Fibroblast of skin of left biceps (primary cell): ENCODE measurements at places on chromosomes 3 and 15.

DNA sequence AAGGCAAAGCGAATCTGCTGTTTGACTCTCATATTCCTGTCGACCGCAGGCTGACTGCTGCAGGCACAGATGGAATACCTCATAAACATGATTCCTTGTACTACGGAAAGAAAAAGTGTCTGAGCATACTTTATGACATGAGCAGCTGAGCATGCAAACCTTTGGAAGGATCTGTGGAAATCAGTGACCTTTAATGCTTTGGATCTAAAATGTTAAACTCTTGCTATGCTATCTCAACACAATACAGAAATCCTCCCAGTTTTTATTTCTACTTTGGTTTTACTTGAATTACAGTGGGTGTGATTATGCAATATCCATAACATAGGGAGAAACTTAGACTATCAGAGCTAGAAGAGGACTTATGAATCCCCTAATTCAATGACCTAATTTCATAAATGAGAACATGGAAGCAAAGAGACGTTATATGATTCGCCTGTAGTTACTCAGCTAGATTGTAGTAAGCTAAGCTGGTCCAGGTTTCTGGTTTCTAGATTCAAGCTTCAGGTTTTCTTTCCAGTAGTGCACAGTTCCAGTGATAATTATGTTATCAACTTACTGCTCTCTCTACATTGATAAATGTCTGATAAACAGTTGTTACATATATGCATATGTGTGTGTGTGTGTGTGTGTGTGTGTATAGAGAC lies 127.6 kb upstream of the GBE1 start:
- DNase-seq, result no peak

GRCh38 chr15:38349251-38349650 lies 96.6 kb downstream of the SPRED1 start:
- no peak for DNase-seq

DNA sequence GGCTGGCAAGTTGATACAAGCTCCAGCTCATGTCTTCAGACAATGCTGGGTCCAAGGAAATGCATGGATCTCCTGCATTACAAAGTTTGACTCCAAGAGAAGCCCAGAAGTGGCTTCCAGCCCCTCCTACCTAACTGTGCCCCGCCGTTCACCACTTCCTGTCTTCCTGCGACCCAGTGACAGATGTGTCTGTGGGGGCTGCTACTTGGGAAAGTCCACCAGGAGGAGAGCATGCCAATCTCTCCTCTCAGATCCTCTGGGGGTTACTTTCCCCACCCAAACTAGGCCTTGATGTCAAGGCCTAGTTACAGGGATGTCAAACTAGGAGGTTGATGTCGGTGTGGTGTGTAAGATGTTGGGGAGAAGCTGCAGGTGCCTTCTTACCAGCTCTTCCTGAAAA lies 133.6 kb upstream of the RASGRP1 start:
- DNase-seq, result no peak

- no peak for DNase-seq
These were observed 258.5 kb upstream of the PROK2 start for GRCh38 chr3:72043204-72044133.

GRCh38 chr15:68770216-68770615 lies 50.5 kb downstream of the ANP32A start:
- no peak for DNase-seq

DNA sequence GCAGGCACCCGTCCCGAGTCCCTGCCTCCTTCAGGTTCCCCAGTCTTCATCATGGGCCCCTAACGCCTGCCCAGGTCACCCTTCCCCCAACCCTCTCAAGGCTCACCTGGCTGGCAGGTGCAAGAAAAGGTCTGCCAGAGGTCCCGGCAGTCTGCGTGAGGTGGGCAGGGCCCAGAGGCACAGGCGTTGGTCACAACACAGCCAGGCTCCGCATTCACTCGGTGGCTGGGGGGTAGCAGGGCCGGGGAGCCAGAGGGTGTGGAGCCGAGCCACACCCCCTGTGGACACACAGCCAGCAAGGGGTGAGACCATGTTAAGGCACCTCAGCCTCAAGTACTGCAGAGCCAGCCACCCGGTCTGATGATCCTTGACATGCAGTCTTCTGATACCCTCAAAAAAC lies 10.9 kb downstream of the CELSR3 start:
- no peak for DNase-seq

- no peak for DNase-seq
These were observed 78.6 kb upstream of the TSEN2 start for GRCh38 chr3:12405432-12406272.

GRCh38 chr3:113218681-113219045 lies 7.3 kb downstream of the BOC start:
- no peak for DNase-seq

DNA sequence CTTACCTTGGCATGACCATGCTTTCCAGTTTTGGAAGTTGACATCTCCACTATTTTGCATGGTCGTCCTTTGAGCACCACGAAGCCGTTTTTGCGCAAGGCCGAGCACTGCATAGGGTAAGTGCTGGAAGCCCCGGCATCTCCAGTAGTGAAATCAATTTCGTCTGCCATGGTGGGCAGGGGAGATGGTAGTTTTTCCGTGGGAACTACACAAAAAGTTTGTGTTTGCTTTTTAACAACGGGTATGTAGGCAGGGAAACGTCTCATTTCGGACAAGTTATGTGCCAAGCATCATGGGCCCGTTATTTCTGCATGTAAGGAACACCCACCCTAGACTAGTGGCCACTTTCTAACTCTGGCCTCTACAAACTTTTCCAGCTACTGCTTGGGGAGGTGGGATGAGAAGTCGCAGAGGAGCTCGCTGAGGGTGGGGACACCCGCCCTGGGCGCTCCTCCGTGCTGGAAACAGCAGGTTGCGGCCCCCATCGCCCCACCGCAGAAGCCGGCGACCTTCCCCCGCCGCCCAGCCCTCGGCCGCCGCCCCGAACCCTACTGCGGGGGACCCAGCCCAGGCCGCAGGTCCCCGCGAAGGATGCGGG lies 701 bp downstream of the EIF5A2 start:
- DNase-seq, result no peak

- no peak for DNase-seq
These were observed 131.2 kb downstream of the SRGAP3 start for GRCh38 chr3:9118222-9118621.

DNA sequence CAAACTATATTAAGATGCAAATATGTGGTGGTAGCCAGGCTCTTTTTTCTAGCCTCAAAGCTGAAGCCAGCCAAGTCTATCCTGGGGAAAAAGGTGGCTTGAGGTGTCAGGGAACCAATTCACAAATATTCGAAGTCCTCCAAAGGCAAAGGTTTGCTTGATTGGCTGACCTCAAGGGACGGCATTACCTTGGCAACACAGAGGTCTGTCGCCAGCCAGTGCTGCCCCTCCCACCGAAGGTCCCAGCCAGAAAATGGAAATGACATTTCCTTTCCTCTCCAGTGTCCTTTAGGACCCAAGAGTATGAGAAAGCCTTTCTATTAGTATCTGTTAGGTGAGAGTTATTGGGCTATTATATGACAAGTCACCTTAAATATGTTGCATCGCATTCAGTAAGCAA lies 96.0 kb upstream of the LIMD1 start:
- no peak for DNase-seq

GRCh38 chr15:48419896-48420295 lies 88.7 kb downstream of the DUT start:
- DNase-seq, result no peak

DNA sequence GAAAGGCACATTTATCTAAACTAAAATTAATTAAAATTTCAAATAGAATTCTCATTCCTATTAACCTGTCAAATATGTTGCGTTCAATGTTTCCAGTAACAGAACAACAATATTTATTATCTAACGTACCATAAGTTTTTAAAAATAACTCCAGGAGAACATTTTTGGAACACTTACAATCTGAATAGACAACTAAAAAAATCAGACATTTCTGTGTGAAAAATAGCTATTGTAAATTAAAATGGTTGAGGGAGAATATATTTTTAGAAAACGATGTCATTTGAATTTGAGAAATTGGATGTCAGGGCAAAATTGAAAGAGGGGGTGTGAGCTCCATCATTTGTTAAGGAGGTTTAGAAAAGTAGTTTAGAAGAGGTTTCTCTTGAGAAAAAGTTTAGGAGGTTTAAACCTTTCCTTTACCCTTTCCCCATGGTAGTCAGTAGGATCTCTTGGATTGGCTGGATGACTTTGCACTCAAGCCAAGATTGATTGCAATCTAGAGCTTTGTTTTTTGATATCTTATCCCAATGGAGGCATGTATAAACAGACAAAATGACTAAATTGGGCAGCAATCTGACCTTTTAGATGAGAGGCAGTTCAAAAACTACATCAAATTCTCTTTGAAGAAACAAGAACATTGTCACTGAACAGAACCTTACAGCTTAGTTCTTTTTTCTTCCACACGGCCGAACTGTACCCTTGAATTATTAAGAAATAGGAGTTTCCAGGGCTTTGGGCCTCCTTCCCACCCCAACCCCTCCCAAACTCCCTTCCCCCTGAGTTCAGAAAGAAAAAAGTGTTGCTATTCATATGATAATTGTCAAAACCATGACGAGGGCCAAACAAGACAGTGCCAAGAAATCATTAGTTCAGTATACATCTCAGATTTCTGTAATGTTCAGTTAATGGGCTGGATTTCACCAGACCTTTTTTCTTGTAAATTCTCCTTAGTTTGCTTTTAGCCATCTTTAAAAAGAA lies 79.7 kb upstream of the CDIN1 start:
- DNase-seq, result no peak

- DNase-seq, result no peak
These were observed 21.9 kb upstream of the ATP8B4 start for GRCh38 chr15:50140983-50141382.

DNA sequence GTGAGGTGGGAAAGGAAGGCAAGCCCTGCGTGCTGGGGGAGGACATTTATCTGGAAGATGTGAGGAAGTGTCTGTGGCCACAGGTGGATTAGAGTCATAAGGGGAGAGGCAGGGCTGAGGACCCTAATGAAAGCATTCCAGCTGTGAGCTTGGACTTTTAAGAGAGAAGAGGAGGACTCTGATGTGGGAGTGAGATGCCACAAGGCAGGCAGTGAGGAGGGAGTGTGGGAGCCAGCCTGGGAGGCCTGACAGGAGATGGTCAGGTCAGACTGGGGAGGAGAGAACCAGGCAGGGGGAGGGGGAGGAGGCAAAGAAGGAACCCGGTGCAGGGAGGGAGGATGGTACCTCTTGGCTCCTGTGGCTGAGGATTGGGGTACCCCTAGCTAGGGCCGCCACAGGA lies 21.0 kb downstream of the MAPKAPK3 start:
- no peak for DNase-seq

DNA sequence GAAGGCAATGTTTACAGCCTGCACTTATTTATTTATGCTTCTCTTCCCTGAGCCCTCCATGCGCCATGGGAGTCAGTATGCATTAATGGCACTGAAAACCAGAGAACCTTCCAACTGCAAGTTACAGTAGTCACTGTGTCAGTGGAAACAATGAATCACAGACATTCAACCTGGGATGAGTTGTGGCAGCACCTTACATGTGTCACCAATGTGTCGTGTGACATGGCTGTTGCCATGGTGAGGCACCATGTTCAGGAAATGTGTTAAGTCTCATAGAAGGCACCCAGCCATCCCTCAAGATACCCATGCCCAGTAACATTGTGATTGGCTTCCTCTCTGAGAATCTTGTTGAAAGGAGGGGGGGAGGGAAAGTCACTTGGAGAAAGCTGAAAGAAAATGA lies 105.0 kb downstream of the FOXP1 start:
- no peak for DNase-seq

GRCh38 chr3:196189566-196190347 lies 21.4 kb downstream of the ZDHHC19 start:
- DNase-seq, result no peak

GRCh38 chr15:81380203-81380602 lies 6.2 kb upstream of the TMC3 start:
- no peak for DNase-seq
